Activated naive CD8-positive, alpha-beta T cell treated with anti-CD3 and anti-CD28 coated beads, Interleukin-2, amount 50 U/mL, for 24 hours (primary cell): ENCODE measurements at places on chromosomes 5 and 9.

DNA sequence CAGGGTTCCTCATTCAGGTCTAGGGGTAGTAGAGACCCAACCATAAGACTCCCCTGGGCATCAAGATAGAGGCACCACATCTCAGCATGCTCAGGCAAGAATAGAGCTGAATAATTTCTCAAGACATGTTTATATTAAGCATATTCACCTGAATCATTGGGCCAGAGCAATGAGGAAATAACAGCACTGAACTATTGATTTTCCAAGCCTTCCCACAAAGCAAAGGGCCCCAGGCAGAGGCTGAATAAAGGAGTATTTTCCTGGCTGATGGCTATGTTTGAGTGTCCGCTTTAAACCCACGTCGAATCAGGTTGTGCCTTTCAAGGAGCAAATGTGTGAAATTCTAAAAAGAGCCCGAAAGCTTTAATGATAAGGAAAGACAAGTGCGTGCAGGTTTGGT lies 129.2 kb downstream of the HSD17B3 start:
- DNase-seq: no peak

- DNase-seq: no peak
Measured at GRCh38 chr9:131017067-131017466, 8.1 kb downstream of the LAMC3 start.

- no peak for DNase-seq
Measured at GRCh38 chr5:111697881-111698757, 58.9 kb downstream of the NREP start.

- no peak for DNase-seq
Measured at GRCh38 chr5:139138809-139139208, 59.4 kb downstream of the SIL1 start.

DNA sequence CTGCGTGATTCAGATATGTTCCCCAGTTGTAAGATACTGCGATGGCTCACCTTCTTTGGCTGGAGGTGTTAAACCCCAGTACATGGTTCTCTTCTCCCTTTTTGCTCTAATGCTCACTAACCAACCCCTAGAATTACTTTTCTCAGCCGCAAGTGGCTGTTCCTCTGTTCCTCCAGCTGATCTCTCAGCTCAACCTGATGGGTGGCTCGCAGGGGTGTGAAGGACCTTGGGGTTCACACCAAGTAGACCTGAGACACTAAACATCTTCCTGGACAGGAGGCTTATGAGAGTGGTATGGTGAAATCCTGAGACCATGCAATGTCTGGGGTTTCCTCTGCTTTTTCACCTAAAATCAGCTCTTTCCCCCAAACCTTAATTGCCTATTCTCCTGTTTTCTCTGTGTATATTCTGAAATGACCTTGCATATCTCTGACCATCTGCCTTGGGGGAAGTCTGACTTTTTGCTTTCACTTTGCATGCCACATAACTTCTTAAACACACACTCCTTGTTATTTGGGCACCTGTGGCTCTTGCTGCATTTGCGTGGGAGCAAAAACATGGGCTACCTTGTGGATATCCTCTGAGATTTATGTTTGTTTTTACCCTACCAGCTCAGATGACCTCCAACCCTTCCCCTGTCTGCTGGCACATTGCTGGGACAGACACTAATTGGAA lies 15.9 kb upstream of the IFNA14 start:
- DNase-seq: no peak

DNA sequence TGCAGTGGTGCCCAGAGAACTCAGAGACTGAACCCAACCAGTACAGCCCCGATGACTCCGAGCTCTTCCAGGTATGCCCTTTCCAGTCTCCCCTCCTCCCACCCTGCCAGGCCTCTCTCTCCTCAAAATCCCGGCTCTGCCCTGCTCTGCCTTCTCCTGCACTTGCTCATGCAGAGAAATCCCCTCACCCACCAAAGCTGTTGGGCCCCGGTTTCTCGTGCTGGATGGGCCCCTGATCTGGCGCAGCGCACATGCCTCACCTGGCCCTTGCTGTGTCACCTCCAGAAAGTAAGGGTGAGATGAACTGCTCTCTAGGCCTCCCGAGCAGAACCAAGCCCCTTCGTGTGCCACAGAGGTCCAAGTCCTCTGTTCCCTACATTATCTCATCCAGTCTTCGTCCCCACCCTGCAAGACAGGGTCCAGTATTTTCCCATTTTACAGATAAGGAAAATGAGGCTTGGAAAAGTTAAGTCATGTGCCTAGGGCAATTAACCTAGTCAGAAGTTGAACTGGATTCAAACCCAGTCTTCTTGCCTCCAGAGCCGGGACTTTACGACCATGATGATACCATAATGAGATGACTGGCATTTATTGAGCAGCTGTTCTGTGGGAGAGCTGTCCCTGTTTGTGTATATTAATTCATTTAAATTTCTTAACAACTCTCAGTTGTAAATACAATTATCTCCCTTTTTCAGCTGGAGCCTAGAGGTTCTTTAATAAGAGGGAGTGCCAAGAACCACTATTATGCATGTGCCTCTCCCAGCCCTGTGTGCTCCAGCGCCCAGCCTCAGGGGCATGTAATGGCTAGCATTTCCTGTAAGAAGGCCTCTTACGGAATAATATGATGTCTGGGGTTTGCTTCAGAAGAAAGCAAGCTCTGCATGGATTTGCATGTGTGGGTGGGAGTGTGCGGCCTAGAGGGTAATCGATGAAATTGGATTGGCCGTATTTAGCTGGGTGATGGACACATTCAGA lies 90.7 kb downstream of the PPARGC1B start:
- no peak for DNase-seq
